ENCODE measurements at places on chromosomes 1 and 21.

- DNase-seq: no peak
Measured at GRCh38 chr1:45785583-45785982, 17.8 kb upstream of the MAST2 start.

DNA sequence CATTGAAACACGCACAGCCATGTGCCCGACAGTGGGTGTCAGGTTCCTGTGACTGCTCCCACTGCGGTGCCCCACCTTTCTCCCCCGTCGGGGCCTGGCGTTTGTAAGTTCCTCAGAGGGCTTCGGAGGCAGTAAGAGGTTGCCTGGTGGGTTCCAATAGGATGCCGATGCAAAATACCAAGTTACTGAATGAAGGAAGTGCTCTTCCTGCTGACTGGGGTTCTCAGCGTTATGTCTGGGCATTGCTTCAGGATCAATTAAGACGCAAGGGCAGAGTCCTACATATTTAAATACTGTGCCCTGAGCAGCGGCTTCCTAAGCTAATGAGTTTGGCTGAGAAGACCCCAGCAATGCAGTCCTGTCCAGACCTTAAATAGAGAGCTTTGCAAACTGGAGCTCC lies 28.9 kb upstream of the DNAJC11 start:
- DNase-seq: no peak

DNA sequence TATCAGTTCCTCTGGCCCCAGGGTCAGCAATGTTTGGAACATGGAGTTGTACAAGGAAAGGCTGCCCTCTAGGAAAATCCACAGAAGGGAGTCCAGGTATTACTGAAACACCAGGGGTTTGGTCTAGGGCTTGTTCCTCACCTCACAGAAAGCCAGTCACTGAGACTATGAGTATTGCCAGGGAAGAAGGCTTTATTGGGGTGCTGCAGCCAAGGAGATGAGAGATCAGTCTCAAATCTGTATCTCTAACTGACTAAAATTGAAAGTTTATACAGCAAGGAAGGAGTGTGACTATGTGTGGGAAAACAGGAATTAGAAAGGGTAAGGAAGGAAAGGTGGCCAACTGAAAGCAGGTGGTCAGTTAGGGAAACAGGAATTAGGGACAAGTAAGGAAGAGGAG lies 172.3 kb downstream of the LYPLAL1 start:
- no peak for DNase-seq

DNA sequence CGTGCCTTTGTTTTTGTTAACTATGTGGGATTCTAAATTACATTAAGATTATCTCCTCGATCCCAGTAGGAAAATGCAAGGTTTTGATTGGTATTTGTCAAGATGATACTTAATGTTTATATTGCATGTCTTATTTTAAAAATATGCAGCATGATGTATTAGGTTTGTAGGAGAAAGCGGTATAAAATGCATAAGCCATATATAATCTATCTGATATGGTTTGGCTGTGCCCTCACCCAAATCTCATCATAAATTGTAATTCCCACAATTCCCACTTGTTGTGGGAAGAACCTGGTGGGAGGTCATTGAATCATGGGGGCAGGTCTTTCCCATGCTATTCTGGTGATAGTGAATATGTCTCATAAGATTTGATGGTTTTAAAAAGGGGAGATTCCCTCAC lies 198.1 kb upstream of the NCAM2 start:
- DNase-seq: no peak

DNA sequence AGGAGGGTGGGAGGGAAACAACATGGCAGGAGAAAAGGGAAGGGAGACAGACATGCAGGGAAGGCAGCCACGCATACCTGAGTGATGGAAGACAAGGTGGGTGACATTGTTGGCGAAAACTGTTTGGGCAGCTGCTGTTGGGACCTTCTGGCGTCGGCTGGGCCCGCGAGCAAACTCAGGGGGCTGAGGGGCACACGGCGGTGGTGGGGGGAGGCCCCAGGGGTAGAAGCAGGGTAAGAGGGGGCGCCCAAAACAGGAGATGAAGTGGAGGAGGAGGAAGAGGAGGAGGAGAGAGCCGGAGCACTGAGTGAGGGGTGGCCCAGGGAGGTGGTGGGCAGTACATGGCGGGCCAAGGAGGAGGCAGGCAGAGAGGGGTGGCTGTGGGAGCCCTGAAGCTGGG lies 4.7 kb upstream of the DENND4B start:
- DNase-seq: no peak

GRCh38 chr1:221965252-221965651 lies 223.4 kb upstream of the DUSP10 start:
- DNase-seq: no peak

Measured in cerebellar nuclear complex (tissue), 1 donor.